Urinary bladder (tissue), 4 donors: ENCODE measurements at places on chromosomes 12 and 14. TPM values are rescaled to one million over a fixed set of nuclear protein-coding genes. Genes with fewer than 3 reads are reported as not detected.

DNA sequence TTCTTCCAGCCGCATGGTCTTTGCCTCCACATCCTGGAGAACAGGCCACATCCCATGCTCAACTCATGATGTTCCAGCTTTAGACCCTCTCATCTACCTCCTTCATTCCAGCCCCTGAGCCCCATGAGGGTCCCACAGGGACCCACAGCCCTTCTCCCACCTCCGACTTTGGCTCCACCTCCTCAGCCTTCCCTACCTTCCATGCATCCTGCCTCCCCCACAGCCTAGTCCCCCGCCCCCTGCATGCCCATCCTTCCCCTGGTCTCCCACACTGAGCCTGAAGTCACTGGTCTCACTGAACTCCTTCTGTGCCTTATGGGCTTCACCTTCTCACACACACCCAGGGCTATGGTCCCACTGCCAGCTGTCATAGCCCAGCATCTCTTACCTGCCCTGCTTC lies 9.8 kb downstream of the RAPGEF3 start:
- DNase-seq: no peak

GRCh38 chr14:76330411-76331327 lies 45.3 kb upstream of the ESRRB start:
- DNase-seq: no peak

- DNase-seq: no peak
These were observed 93.9 kb downstream of the FAR2 start for GRCh38 chr12:29242921-29243431.

DNA sequence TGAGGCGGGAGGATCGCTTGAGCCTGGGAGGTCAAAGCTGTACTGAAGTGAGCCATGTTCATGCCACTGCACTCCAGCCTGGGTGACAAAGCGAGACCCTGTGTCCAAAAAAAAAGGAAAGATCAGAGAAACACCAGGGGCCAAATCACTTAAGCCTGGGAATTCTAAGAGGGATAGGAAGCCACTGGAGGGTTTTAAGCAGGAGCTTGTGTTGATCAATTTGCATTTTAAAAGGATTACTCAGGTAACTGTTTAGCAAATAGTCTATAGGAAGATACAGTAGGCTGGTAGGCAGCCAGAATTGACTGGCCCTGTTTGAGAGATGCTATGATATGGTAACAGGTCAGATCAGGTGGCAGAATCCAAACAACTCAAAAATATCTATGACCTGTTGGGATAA lies 162.7 kb downstream of the SPTSSA start:
- DNase-seq: no peak

DNA sequence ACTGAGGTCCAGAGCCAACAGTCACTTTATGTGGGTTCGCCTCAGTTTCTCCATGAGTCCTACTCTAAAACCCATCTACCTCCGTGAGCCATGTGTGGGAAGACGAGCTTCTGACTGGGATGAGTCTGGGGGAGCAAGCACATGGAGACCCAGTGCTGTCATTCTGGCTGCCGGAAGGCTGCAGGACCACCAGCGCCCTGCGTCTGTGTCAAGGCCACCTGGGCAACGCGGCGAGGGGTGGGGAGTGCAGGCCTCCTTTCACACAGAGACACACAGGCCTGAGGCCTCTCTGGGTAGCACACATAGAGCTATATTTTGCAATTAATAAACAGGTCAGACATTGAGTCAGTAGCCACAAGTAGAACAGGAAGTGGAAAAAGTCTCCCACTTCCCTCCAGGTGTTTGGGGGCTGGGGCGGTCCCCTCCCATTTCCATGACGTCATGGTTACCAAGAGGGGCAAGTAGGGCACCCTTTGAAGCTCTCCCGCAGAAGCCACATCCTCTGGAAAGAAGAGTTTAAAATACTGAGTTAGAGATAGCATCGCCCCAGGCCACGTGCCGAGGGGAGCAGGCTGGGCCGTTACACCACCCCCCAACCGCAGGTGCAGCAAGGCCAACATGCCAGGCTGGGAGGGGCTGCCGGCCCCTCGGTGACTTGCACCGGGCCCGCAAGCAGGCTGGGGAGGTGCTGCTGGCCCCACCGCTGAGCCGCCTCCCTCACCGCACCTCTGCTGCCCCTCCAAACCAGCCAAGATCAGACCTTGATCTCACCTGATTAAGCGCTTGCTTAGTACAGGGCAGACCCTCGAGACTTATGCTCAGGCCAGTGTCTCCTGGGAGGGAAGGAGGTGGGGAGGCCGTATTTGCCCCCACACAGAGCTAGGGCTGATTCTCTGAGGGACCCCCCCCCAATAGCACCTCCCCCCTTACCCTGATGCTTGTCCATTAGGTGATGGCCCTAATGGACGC lies 32.7 kb downstream of the DAD1 start:
- no peak for DNase-seq

DNA sequence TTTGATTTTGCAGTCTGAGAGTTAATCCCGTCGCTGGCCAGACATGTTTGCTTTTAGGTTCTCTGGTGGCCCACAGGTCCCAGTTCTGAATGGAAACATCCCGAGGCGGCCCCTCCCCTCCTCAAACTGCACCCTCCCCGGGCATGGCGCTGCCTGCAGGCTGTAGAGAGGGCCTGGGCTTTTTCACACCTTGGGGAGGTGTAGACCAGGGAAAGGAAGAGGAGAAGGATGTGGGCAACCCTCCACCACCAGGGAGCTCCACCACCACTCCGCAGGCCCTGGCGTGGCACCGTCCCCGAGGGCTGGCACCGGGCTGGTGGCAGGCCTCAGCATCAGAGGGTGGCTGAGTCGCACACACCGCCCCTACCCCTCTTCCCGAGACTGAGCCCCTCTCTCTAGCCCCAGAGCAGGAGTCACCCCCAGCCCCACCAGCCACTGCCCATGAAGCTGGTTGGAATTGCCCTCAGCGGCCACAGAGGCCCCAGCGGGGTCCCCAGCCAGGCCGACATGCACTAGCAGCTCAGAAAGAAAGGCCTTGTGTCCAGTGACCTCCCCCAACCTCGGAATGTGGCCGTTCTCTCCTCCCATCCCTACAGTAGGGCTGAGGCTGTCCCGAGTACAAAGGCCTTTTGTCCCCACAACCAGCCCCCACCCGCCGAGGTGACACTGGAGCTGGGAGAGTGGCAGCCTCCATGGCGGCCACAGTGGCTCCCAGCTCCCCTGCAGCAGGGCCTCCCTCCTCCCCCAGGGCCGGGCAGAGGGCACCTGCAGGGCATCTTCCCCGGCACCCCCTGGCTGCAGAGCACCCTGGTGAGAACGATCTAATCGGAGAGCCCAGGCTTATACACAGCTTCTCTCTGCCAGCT lies 23.5 kb upstream of the INF2 start:
- no peak for DNase-seq

- DNase-seq: no peak
These were observed 12.1 kb upstream of the LTA4H start for GRCh38 chr12:96047229-96048211.

DNA sequence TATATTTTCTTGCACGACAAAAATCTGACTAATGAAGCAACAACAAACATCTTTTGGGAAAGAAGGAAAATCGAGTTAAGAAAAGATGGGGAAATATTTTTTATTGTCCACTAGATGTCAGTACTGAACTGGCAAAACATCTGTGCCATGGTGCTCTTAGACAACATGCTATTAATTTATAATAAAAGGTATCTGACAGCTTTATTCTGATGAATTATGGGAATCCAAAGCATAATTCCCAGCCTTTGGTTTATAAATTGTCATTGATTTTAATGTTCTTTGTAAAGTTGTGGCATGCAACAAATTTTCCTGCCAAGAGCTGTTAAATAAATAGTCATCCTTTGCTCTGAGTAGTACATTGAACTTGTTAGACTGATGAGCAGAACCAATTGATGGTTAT lies 231.2 kb downstream of the ETNK1 start:
- DNase-seq: no peak

DNA sequence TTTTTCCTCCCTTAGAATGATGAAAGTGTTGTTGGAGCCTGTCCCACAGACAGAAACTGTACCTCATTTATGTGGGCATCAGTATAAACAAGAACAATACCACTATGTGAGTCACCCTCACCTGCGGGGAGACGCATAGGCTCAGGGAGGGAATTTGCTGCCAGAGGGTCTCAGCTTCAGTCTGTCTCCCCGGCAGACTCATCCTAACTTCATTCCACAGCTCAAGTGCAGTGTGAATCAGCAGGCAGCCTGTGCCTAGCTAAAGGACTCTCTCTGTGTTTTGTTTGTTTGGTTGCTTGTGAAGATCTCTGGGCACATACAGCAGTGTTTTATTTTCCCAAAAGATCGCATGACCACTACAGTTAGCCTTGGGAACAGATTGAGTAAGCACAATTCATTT lies 98.9 kb downstream of the PRKCH start:
- no peak for DNase-seq

- DNase-seq: no peak
These were observed 27.5 kb upstream of the DENND5B start for GRCh38 chr12:31618228-31619025.

GRCh38 chr12:25996677-25997076 lies 38.2 kb downstream of the RASSF8 start:
- DNase-seq: no peak

DNA sequence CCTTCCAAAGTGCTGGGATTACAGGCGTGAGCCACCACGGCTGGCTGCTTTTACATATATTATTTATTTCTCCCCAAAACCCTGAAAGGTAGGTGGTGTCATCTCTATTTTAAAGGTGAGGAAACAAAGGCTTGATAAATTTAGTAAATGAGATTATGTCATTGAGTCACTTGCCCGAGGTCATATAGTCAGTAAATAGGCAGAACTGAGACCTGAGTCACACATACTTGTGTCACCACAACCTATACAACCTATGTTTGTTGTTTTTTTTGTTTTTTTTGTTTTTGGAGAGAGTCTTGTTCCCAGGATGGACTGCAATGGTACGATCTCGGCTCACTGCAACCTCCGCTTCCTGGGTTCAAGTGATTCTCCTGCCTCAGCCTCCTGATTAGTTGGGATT lies 12.8 kb downstream of the TSFM start:
- no peak for DNase-seq

DNA sequence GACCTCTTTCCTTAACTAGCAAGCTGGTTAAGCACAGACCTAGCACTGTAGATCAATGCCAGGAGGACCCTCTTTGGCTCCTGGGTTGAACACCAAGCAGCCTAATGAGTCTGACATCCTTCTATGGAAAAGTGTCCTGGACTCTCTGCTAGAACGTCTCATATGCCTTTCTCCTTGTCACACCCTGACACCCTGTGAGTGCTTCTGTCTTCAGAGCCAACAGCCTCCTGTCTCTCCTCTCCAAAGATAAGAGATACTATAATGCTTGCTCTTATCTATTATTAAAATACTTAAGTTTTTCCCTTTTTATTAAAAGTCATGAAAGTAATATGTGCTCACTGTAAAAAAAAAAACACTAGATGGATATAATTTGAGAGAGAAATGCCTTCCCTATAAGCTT lies 222.7 kb downstream of the FOXN3 start:
- DNase-seq: no peak

DNA sequence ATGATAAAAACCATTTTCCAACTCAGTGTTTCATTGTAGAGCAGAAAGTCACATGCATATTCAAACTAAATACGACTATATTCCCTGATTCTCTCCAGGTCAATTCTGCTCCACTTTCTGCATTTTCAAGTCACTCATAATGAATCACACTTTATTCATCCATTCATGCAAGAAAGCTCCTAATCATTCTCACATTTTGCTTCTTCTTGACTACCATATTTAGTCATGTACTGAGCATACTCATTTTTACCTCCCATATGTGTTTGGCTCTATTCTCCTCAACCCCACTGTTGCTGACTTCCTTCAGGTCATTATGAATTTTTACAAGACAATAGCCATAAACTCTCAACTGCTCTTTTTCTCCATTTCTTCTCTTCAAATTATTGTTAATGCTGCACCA lies 43.4 kb upstream of the PIK3C2G start:
- DNase-seq: no peak

- peak; percentile 26 for DNase-seq
These were observed at the start of gene SDSL for GRCh38 chr12:113422030-113422885. Gene SDSL (plus strand): TSS chr12:113422380. CDS start chr12:113427983, 5,603 bp downstream.

- no peak for DNase-seq
These were observed 1.8 kb upstream of the DYRK2 start for GRCh38 chr12:67646775-67647174.

DNA sequence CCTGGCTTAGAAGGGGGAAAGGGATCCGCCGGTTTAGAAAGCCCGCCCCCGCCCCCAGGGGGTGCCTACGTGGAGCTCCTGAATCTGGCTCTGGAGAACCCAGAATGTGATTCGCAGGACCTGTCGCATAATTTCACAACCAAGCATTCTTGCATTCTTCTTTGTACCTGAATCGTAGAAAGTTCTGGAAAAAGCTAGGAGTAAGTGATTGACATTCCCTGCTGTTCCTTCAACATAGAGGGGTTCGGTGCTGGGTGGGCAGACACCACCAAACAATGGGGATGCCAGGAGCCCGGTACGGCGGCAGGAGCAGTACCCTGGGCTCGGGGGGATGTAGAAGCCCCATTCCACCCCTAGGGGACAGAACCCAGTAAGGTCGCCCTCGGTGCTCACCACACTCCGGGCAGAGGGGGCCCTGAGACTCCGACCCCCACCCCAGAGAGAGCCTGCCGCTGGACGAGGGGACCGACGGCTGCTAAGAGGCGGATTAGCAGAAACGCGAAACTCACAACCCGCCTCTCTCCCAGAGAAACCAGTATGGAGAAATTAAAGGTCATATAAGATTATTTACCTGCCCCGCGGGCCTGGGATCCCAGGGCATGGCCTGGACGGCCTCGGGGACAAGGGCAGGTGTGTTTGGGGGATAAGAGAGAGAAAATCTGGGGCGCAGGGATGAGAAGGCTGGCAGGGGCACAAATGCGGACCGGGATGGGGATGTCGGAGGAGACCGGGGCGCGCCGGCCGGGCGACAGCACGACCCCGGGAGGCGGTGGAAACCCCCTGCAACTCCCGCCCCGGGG lies 520 bp downstream of the CSRP2 start:
- DNase-seq: no peak

DNA sequence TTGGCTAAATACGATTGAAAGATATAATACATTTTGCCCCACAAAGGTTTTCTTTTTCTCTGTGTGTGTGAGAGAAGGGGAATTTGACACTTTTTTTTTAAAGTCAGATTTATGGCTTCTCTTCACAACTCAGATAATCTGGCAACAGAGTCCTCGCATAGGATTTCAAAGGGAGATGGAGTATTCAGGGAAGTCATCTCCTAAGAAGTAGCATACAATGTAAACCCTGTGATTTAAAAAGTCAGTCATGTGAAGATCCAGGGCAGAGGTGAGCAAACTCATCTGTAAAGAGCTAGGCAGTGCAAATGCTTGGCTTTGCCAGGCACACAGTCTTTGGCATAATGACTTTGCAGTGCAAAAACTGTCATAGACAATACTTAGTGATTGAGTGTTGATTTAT lies 1526.3 kb downstream of the AACS start:
- DNase-seq: no peak

GLI1 gene
- 11.5 TPM for total RNA-seq

SUDS3 gene
- total RNA-seq: 49.4 TPM

PLCZ1 gene
- not detected for total RNA-seq

LRRC74A gene
- not detected for total RNA-seq

CD9 gene
- total RNA-seq: 215 TPM

RNU6-8 gene
- total RNA-seq: not detected

ADCK1 gene
- total RNA-seq: 6.1 TPM

SLCO1C1 gene
- total RNA-seq: 4.9 TPM

PARP11 gene
- 23.3 TPM for total RNA-seq

EPYC gene
- 1.2 TPM for total RNA-seq

SIX6 gene
- not detected for total RNA-seq

RNASE13 gene
- total RNA-seq: not detected

GLS2 gene
- 0.79 TPM for total RNA-seq
